NCI-H1694 (cell line): ENCODE measurements at places on chromosomes 3 and 15.

DNA sequence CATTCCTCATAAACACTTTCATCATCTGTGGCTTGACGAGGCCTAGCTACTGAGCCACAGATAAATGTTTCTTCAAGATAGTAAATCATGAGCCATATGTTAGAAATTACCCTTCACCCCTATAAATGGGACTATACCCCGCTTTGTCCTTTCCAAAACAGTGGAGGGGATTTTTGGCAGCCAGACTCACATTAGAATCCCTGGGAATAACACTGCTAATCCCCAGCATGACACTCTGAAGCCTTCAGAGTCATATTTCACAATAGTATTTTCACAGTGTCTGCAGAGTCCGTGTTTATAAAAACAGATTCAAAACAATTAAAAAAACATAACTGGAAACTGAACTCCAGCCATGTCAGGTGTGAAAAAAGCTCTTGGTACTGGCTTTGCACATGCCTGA is 271.6 kb downstream of the ERC2 start:
- no peak for DNase-seq

GRCh38 chr15:69644876-69645275 is 192.3 kb downstream of the RPLP1 start:
- DNase-seq = no peak

DNA sequence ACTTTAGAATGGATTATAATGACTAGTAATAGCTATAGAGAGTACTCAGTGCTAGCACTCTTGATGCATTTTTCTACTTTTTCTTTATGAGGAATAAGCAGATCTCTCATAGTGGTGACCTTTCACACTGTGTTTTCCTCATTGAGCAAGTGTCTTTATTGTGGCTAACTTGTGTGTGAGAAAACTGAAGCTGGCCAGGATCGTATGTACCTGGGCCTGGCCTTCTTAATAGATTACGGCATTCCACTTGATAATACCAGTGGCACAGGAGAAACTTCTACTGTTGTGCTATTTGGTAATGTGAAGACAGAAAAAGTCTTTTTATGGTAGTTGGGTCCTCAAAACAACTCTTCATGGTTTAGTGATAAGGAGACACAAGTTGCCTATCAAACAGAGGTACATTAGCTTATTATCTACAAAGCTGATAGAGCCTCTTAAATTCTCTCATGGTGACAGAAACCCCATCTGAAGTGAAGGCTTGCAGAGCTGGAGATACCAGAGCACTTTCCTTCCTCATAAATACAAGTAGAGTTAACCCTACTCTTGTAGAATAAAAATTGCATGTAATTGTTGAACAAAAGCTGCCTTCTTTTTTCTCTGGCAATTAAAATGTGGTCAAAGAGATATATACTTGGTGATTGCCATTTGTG is 64.6 kb downstream of the LYSMD4 start:
- DNase-seq = no peak

DNA sequence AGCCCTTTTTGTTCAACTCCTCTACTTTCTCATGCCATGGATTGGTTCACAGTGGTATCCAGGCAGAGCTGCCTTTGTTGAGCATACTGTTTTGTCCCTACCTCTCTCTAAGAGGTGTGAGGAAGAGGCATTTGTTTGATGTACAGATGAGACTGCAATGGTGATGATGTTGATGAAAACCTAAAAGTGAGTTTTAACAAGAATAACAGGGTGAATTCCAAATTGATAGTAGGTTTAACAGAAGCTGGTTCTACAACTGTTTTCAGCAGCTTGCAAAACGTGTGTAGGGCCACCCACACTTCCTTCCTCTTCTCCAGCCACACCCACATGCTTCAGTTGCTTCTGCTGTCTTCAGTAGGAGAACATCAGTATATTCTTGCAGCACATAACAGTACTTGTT is 10.2 kb downstream of the SNRK start:
- no peak for DNase-seq

GRCh38 chr3:115469649-115470048 is 153.7 kb upstream of the GAP43 start:
- DNase-seq = no peak

GRCh38 chr3:61450866-61451265 is 110.5 kb upstream of the PTPRG start:
- no peak for DNase-seq

- no peak for DNase-seq
Measured at GRCh38 chr3:10015461-10015904, 10.8 kb upstream of the FANCD2 start.

DNA sequence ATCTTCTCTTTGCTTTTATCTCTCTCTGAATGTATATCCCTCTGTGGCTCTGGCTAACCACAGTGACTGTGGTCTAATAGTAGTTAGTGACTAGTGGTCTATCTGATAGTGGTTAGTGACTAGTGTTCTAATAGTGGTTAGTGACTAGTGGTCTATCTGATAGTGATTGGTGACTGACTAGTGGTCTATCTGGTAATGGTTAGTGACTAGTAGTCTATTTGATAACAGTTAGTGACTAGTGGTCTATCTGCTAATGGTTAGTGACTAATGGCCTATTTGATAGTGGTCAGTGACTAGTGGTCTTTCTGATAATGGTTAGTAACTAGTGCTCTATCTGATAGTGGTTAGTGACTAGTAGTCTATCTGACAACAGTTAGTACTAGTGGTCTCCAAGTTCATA is 110.5 kb downstream of the MDFIC2 start:
- no peak for DNase-seq

GRCh38 chr3:11186771-11187191 is 32.5 kb downstream of the HRH1 start:
- DNase-seq = no peak

- no peak for DNase-seq
Measured at GRCh38 chr15:25735550-25736384, 127.4 kb downstream of the ATP10A start.

DNA sequence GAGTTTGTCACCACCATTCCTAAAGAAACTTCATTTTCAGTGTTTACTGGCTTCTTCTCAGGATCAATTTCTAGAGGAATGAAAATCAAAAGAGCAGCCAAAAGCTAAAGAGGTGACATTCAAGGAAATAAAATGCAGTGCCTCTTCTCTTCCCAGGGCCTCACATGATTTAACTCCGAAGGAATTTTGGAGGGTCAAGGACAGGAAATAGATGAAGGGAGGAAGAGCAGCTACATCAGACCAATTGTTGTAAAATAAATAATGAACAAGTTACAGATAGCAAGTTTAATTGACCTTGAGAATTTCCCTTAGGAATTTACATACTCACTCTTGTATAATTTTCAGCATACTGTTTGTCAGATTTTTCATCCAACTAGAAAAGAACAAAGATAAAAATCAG is 78.1 kb downstream of the LRRFIP2 start:
- DNase-seq = no peak

DNA sequence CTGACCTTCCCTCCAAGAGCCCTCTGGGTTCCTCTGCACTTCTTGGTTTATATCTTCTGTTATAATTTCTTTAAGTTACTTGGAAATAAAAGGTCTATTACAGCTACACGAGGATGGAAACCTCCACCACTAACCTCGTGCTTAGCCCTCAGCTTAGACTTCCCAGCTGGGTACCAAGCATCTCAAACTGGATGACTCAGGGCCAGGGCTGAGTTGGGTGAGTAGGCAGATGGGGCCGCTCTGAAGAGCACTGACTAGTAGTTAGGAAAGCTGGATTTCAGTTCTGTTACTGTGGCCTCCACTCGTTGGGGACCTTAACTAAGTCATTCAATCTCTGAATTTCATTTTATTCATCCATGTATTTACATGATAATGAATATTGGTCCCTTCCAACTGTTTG is 1036.6 kb downstream of the IGSF11 start:
- DNase-seq = no peak
